Frontal cortex (tissue), 4 donors: ENCODE measurements at places on chromosomes 13 and 19. TPM values are rescaled to one million over a fixed set of nuclear protein-coding genes. Genes with fewer than 3 reads are reported as not detected.
A peak's percentile ranks its signal among the peaks of the same experiment; 100 is the strongest.

DNA sequence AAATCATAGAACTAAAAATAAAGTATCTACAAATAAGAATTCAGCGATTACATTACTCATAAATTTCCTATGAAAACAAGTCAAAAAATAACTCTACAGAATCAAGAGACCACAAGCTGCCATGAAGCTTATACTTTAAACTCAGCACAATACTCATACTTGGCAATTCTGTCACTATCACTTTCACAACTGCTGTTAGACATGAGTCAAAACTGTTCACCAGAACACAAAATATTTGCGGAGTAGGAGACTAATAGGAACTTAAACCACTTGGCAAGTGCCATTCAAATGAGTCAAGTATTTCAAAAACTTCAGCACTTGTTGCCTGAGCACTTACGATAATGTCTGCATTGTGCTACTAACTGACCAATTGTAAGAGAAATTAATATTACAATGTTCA lies 387.8 kb upstream of the GPC6 start:
- DNase-seq = no peak

DNA sequence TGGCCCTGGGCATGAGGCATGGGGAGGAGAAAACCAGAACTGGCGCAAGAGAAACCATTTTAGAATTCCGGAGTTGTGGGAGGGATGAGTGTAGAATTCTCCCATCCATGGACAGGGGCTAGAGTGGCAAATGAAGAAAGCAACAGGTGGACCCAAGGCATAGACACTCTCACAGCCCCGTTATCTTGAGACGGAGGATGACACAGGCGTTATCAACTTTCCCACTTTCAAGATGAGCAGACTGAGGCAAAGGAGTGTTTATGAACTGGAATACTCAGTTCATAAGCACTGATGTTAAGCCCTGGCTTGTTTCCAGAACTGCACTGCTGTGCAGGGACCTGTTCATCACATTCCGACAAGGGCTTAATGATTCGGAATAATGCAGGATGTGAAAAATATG lies 1.1 kb upstream of the GTF3A start:
- DNase-seq = no peak

- no peak for DNase-seq
Observed at GRCh38 chr13:30587739-30588138, 30.0 kb upstream of the USPL1 start.

ADGRE3 gene
- not detected for total RNA-seq

- DNase-seq = peak; percentile 94
Observed at GRCh38 chr19:1040476-1041271, 767 bp downstream of the ABCA7 start.
